ENCODE measurements at places on chromosomes 12 and 14.

GRCh38 chr12:126570566-126570965 lies 1505.3 kb downstream of the AACS start:
- peak; percentile 6 for DNase-seq

GRCh38 chr12:8781381-8782127 lies 40.9 kb upstream of the A2ML1 start:
- peak; percentile 67 for DNase-seq

DNA sequence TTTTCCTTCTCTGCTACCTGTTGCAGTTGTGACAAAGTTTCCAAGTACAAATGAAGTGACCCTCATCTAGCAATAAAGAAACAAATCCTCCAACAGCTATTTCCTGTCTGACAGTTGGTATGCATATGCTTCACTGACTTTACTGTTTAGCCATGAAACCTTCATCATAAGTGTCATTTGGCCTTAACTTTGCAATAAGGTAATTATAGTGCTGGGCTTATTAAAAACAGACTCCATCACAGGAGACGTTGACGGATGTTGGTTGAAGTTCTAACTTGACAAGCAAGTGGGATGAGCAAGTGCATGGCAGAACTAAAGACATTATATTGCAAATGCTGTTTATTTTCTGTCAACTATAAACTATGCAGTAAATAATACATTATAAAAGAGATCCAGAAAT lies 425.2 kb downstream of the RPS29 start:
- DNase-seq = no peak

GRCh38 chr12:31205054-31205453 lies 120.9 kb downstream of the SINHCAF start:
- no peak for DNase-seq

DNA sequence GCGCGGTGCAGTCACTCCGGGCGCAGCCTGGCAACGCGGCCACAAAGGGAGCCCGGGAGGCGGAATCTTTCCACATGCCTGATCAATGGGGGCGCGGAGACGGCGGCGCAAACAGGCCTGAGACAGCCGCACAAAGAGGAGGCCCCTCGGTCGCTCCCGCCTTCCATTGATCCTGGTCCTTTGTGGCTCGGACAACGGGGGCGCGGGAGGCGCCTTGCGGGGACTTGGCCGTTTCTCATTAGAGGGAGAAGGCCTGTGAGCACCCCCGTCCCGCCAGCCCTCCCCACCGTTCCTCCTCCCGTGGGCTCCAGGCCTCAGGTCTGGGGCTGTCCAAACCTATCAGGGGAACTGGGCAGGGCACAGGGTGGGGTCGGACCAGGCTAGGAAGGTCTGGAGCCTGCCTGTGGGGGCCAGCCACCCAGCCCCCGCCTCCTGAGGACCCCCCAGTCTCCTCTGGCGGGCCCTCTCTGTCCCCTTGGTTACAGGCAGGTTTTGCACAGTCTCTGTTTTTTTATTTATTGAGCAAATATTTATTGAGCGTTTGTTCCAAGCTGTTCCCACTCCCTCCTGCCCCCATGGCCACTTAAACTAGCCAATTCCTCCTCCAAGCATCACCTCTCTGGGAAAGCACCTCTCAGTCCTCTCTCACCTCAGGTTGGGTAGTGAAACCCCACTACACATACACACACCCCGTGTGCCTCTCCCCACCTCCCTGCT lies 29.0 kb upstream of the MSI1 start:
- no peak for DNase-seq

DNA sequence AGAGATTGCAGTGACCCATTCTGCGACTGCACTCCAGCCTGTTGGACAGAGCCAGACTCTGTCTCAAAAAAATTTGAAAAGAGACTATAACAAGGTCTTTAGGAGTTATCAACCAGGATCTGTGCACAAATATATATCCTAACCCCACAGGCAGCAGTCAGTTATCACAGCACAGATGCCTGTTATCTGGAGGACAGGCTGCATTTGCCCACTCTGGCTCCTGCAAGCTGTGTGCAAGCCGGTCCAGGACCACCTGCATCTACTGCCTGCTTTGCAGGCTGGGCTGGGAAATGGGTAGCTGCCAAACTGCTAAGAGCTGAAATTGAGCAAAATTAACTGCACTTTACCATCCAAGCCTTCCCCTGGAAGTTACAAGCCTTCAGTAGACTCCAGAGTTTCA lies 21.4 kb upstream of the RCOR1 start:
- peak; percentile 73 for DNase-seq

- DNase-seq = no peak
Observed at GRCh38 chr14:70700955-70701585, 59.4 kb downstream of the TTC9 start.

All from hematopoietic multipotent progenitor cell treated with erythropoietin and hydrocortisone succinate and interleukin-3 and kit ligand, for 4 days (in vitro differentiated cells).